ENCODE measurements at places on chromosomes 1 and 21.

DNA sequence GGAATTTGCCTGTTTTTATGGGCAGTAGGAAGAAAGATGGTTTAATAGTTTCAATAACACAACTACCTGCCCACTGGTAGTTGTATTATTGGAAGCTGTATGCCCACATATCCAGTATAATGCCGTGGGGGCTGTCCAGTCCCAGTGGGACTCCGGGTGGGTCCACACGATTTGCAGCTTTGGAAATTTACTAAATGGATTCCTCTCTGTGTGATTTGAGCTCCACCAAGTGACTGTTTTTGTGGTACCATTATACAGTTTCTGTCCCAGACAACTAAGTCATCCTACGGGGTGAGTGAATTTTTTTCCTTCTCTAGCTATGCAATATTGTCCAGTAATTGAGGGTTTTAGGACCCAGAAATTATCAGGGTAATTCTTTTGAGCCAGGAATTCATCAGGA lies 86.8 kb downstream of the PLA2G4A start:
- DNase-seq = no peak

DNA sequence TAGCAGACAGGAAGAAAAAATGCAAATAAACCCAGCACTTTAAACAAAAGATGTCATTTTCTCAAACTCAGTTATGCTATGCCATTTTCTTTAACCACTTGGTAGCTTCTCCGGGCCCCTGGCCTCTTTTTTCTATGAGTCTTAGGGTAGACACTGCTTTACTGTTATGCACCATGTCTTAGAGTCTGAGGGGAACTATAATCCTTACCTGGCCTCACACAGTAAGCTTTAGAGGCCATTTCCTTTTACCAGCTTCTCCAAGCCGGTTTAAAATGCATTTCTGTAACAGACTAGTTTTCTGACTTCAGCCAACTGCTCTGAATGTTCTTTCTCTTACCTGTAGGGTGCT lies 73.7 kb upstream of the EDEM3 start:
- DNase-seq = no peak

DNA sequence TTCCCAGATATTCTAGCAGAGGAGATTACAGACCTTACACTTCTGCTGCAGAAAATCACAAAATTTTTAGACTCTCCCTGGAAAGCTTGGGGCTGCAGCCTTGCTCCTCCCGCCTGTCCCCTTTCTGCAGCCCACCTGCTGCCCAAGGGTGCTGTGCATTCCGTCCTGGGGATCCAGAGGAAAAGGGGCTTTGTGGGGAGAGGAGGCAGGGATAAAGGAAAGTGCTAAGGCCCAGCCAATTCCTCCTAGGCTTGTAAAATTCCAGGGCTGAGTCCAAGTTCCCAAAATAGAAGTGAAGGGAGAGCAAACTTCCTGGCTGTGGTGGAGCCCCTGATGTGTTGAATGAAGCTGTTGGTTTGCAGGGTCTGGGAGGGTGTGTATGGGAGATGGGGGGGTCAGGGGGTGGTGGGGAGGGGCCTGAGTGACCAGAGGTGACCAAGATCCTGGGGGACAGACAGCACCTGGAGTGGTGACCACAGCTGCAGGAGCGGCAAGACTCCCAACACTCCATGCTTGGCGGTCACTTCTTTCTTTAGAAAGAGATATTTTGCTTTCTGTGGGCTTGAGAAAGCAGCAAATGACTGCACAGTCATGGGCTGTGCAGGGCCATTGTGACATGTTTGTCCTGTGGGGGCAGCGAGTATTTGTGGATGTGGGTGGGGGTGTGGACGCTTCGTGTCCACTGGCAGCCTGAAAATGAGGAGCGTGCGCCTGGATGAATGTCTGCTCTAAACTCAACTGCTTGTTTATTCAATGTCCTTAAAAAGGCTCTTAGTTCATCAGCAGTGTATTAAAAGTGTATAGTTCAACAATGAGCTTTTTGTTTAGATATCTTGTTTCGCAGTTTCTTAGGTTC lies 68.4 kb downstream of the TLR5 start:
- DNase-seq = no peak

DNA sequence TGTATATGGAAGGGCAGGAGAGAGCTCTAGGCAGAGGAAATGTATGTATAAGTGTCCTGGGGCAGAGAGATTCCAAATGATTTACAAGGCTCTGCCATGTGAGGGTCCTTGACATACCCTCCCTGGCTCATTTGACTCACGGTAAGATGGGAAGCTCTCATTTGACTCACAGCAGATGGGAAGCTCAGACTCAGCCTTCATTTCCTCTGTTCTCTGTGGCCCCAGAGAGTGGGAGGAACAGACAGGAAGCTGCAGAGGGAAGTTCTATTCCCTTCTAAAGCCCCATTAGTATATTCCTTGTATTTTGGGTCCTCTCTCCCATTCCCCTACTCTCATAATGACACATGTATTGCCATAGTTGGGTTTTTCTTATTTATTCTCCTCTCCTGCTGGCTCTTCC lies 44.9 kb downstream of the FOXD2 start:
- no peak for DNase-seq

- DNase-seq = peak; percentile 57
Measured at GRCh38 chr1:147273409-147274336, 31.2 kb downstream of the CHD1L start.

- DNase-seq = no peak
Measured at GRCh38 chr1:52041551-52042185, 8.1 kb upstream of the KTI12 start.

- DNase-seq = no peak
Measured at GRCh38 chr1:81543764-81544163, 257.0 kb upstream of the ADGRL2 start.

GRCh38 chr1:166738140-166738539 lies 101.1 kb upstream of the POGK start:
- DNase-seq = no peak

- peak; percentile 26 for DNase-seq
Measured at GRCh38 chr1:206907304-206907991, 10.2 kb downstream of the IL24 start.

DNA sequence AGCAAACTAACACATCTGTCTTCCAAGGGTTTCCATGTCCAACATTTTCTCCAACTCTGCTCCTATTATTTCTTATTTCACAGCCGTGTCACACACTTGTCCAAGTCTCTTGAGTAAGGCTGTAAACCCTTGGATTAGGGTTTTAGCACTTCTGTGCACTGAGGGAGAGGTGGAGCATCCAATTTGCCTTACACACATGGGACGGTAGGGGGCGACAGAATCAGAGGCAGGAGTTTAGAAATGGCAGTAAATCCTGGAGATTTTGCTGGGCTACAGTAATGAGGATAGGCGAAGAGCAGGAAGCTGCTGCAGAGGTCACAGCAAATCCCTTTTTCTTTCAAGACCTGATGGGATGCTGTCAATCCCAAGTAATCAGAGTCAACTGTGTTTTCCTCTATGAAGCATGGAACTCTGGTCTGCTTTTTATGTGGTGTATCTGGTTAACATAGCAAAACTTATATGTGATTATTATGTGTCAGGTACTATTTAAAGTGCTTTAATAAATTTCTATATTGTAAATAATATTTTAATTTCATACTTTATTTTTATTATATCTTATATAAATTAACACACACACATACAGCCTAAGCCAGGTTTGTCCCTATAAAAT lies 15.4 kb upstream of the LCE5A start:
- DNase-seq = peak; percentile 23

- no peak for DNase-seq
Measured at GRCh38 chr21:44931501-44932407, 8.1 kb upstream of the SLX9 start.

DNA sequence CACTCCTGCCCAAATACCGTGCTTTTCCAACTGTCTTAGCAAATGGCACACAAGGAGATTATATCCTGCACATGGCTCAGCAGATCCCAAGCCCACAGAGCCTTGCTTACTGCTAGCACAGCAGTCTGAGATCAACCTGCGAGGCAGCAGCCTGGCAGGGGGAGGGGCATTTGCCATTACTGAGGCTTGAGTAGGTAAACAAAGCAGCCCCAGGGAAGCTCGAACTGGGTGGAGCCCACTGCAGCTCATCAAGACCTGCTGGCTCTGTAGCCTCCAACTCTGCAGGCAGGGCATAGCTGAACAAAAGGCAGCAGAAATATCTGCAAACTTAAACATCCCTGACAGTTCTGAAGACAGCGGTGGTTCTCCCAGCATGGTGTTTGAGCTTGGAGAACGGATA lies 70.1 kb upstream of the PTBP2 start:
- no peak for DNase-seq

DNA sequence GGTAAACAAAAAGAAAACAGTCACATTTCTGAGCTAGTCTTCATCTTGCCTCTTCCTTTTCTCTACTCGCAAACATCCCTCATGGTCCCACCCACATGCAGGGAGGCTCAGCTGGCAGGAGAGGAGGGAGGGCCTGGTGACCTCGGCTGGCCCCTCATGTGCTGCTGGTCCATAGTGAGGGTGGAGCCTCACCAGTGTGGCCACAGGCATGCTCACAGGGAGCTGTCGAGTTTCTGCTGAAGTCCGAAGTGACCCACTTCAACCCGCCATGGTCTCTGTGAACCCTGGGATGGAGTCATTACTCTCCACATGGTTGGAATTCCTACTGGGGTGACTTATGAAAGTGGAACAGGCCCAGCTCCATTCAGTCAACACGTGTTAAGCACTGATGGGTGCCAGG lies 253.4 kb downstream of the RHOU start:
- DNase-seq = no peak

DNA sequence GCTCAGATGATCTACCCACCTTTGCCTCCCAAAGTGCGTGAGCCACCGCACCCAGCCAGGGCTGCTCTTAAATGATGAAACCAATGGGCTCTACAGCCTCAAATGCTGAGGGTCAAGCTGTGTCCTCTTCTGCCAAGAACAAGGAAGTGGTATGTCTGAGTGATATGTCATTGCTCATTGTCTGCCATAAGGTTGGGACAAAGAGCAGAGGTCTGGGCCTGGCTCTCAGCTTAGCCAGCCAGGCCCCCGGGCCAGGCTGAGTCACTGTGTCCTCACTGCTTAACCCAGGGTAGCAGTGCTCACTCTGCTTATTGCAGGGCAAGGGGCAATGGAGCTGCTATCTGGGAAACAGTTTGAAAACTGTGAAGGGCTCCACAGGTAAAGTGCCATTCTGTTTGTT lies 8.3 kb upstream of the ETS2 start:
- DNase-seq = peak; percentile 33

DNA sequence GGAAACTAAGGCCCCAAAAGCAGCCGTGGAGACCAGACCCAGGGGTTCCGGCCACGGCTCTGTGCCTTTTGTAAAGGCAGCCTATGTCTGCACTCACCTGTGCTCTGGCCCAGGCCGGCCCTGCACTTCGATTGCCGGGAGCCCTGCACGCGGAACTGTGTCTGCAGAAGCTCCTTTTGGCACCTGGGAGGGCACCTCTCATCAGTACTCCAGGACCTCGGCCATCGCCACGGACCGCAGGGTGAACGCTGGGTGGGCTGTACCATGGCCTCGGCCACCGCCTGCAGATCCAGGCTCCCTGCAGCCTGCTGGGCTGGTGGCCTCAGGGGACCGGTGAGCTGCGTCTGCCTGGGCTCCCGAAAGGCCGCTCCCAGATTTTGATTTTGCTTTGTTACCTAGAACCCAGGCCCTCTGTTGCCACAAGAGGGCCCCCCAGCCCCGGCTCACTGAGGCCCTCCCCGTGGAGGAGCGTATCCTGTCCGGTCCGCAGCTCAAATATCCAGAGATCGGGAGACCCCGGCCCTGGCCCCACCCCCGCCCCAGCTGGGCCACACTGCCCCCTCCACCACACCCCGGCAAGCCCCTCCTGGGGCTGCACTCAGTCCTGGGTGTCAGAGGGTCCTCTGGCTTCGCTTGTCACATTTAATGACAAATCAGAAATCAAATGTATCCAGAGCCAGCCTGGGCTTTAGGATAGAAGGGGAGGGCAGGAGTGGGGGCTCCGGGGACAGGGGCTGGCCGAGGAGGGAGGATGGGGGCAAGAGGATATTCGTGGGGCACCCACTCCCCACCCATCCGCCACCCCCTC lies 60.2 kb upstream of the PDE9A start:
- DNase-seq = peak; percentile 62

DNA sequence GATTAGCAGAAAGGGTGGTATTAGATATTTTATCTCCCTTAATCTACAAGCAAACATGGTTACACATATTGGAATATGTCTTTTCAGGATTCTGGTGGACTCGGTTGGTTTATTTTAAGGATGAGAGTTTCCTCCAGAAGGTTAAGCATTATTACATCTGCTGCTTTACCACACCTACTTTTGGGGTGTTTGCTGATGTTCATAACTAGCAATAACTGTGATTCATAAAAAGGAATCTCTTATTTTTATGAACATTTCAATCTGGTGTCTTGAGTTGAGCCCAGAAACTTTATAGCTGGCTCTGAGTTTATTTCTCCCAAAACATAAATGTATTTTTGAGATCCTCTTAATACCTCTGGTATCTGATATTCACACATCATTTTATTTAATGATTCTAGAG lies 82.7 kb downstream of the LRRC8D start:
- DNase-seq = no peak

GRCh38 chr1:225544924-225545323 lies 108.0 kb downstream of the ENAH start:
- no peak for DNase-seq

DNA sequence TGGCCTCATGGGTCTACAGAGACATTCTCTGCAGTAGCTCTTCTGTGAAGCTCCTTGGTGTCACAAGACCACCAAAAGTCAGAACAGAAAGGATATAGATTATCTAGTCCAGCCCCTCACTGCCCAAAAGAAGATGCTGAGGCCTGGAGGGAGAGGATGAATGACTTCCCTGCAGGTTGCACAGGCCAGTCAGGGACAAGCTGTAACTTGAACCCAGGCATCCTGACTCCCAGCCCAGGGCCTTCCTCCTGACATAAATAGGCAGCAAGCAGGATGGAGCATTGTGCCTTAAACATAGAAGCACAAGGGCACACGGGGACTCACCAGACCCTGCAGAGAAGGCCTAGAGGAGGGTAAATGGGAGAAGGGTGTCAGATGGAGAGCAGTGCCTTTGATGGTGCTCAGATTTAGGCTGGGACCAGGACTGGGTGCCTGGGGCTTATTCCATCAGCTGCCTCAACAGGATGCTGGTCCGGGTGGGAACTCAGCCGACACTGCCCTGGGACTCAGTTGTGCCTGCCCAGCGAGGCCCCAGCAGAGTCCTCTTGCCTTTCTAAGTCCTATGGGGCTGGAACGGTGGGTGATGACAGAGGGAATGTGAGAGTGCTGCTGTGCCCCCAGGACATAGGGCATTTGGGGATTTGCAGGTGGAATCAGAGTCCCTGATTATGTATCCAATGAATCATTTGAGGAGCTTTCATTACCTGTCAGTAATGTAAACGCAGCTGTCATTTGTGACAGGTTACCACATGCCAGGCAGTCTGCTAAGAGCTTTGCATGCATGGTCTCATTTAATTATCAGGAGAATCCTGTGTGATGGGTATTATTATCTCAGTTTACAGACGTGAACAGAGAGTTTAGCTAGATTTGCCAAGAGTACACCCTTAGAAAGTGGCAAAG lies 13.2 kb downstream of the S100A7A start:
- DNase-seq = no peak

- DNase-seq = no peak
Measured at GRCh38 chr1:234755449-234755863, 145.5 kb upstream of the IRF2BP2 start.

Data from SK-N-DZ (cell line).